ENCODE measurements at places on chromosomes 2 and 18.

DNA sequence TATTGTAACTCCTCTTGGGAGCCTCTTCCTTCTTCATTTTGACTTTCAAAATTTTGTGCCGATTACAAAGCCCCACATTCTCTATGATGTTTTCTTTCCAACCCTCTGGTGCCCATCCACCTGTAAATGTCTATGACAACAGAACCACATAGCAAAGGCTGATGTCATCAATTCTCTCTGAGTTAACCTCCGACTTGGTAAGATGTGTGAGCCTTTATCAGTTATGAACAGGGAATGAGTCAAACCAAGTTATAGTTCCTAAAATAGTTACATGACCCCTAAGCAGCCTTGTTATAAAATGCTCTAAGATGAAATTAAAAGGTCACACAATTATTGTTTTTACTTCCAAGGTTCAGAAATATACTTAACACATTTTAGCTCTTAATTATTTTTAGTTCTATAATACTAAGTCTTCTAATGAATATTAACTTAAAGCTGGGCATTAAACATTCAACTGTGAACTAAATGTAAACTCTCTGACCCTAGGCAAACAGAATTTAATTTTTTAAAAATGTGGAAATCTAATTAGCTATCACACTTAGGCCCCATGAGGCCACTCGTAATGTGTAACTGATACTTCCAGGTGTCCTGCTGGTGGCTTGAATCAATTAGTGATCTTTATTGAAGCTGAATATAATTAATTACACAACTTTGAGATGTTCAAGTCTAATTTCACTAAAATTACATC is 102.3 kb upstream of the CYRIA start:
- no peak for DNase-seq

DNA sequence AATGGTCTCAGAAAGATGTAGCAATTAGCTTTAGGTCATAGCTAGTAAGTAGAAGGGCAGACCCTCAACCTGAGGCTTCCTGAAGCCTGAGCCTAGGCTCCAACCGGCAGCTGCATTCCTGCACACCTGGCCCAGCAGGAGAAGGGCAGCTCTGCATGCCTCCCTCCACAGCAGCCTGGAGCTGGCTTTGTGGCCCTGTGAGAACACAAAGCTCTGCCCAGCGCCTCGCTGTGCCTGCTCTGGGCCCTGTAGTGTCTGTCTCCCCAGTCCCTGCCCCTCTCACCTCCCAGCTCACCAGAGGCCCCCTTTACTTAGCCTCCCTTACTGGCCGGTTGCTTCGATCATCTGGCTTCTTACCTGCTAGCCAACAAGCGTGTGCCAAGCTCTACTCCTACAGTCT is 6.7 kb downstream of the TMEM214 start:
- no peak for DNase-seq

DNA sequence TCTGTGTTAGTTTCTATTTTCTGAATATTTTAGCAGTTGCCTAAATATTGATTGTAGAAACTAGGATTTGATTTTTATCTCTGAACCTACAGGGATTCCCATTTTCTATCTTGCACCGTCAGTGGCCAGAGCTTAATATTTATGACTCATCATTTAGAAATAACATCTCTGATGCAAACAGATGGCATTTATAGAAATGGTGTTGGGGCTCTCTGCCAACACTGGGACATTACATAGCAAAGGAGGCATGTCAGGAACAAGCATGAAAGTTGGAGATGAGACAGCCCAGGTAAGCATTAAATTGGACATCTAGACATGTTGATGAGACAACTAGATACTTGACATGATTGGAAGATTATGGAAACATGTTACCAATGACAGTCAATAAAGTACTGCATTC is 165.3 kb upstream of the SYT4 start:
- DNase-seq = no peak

- no peak for DNase-seq
Measured at GRCh38 chr2:19120941-19121750, 237.3 kb downstream of the OSR1 start.

- DNase-seq = no peak
Measured at GRCh38 chr2:156864753-156865152, 392.8 kb upstream of the GALNT5 start.

GRCh38 chr18:62165583-62165982 is 21.3 kb downstream of the PIGN start:
- no peak for DNase-seq
